Naive thymus-derived CD8-positive, alpha-beta T cell (primary cell): ENCODE measurements at places on chromosomes 5 and 9. TPM values are rescaled to one million over a fixed set of nuclear protein-coding genes. Genes with fewer than 3 reads are reported as not detected.

DNA sequence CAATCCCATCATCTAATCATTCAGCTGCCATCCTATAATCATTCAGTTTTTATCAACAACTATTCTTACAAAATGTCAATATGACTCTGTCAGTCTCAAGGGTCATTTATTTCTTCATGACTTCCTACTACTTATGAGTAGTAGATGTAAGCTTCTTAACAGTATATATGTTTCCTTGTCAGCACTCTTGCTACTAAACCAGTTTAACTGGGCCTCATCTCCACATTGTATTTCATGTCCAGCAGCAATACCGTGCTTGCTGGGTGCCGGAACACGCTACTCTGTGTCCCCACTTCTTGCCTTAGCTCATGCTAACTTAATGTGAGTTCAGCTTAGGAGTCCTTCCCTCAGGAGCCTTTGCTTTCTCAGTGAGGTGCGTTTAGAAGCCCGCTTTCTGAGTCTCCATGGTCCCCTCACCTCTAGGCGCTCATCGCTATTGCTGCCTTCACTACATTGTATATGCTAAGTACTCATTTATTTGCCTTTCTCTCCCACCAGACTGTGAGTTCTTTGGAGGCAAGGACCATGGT is 32.9 kb downstream of the ELL2 start:
- DNase-seq, result no peak

SEMA5A gene
- total RNA-seq, result not detected

DNA sequence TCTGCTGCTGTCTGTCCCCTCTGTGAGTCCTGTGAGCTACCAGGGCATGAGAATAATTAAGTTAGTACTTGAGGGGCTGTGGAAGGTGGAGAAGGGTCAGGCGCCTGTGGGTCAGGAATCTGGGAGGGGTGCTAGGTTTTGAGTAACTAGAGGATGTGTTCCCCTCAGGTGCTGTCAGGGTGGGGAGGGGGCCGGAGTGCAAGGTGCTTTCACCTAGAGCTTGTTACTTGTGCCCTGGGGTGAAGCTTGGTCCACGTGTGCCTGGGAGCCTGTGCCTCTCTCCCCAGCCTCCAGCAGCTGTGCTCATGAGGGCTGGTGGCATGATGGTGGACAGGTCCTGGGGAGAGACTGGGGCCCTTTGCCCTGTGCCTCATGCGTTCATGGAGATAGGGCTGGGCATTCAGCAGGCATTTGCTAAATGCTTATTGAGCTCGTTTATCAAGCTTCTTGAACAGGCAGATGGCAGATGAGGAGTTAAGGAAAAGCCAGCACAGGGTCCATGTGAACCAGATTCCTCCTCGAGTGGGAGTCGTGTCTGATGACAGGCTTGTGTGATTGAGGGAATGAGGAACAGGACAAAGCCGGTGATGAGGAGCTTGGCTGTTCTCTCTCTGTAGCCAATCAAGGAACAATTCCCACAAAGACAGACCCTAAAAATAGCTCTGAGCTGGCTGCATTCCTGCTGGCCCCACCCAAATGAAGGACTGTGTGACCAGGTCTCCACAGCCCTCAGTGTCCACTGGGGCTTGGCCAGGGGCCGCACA is 40.9 kb downstream of the CACNA1B start:
- no peak for DNase-seq

TXNDC8 gene
- not detected for total RNA-seq

PDCD1LG2 gene
- not detected for total RNA-seq

DNA sequence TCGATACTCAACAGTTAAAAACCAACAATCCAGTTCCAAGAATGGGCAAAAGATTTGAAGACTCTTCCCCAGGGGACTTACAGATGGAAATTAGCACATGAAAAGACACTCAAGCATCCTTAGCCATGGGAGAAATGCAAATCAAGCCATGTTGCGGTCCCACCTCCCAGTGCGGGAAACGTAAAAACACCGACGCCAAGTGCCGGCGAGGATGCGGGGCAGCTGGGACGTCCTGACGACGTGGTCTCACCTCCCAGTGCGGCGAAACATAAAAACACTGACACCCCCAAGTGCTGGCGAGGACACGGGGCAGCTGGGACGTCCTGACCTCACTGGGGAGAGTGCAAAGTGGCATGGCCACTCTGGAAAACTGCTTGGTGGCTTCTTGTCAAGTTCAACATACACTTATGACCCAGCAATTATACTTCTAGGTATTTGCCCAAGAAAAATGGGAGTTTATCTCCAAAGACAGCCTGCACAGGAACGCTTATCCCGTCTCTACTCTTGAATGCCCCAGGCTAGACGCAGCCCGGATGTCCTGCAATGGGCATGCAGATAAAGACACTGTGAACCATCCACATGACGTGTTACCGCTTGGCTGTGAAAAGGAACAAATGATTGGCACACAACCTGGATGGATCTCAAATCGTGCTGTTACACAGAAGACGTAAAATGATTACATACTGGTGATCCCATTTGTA is 60.1 kb upstream of the UBAC1 start:
- DNase-seq, result no peak

GRCh38 chr5:60024104-60024503 is 130.6 kb upstream of the PDE4D start:
- DNase-seq, result no peak

DNA sequence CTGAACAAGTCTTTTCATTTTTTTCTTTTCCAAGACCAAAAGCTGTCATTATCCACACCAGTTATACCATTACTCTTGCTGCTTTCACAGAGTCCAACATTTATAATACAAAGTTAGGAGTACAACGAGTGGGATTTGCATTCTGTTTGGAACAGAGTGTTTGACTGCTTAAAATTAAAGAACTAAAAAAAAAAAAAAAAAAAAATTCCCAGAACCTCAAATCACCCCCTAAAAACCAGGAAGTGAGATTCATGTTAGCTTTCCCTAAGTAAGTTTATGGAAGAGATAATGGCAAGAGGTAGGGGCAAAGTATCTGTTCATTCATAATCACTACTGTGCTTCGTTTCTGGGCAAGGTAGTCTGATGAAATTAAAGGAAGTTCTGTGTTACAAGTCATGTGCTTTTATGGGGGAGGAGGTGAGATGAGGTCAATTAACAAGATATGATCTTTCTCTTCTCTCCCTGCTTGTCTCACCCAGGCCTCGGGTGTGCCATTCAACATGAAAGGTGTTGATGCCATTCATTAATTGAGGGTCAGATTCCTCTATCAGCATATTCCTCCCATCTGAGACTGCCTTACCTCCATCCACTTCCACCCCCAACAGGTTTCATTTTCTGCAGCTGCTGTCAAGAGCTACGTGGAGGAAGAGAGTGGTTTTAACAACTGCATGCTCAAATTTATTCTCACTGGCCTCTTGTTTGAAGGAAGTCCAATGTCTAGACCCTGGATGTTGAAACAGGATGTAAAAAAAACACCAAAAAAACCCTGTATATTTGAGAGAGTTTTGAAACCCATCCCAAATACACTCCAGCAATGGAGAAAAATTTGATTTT is 58.1 kb downstream of the MARCHF3 start:
- DNase-seq, result peak; percentile 41

GRCh38 chr9:137286975-137287383 is 9.5 kb downstream of the TOR4A start:
- DNase-seq, result no peak

GRCh38 chr9:111900858-111901612 is 4.4 kb downstream of the UGCG start:
- no peak for DNase-seq

SPATA31A6 gene
- not detected for total RNA-seq

GRCh38 chr5:146447734-146448380 is 724 bp downstream of the TCERG1 start:
- DNase-seq, result peak; percentile 13

- no peak for DNase-seq
These were observed 4.9 kb upstream of the MAPK9 start for GRCh38 chr5:180296771-180297170.

FGF18 gene
- 0.38 TPM for total RNA-seq

- no peak for DNase-seq
These were observed 30.5 kb downstream of the LARS1 start for GRCh38 chr5:146151970-146152369.

C5orf34 gene
- total RNA-seq, result 5.3 TPM

GRCh38 chr5:95771892-95772291 is 40.8 kb downstream of the RHOBTB3 start:
- no peak for DNase-seq

GRCh38 chr5:59789197-59789596 is 104.3 kb downstream of the PDE4D start:
- no peak for DNase-seq
